Type B pancreatic cell (in vitro differentiated cells): ENCODE measurements at places on chromosomes 5 and 9.

GRCh38 chr5:155728146-155728856, 598.7 kb upstream of the SGCD start:
- DNase-seq = peak; percentile 80

- DNase-seq = no peak
Measured at GRCh38 chr5:170571875-170572852, 68.3 kb downstream of the KCNIP1 start.

GRCh38 chr5:89120719-89121118, 237.7 kb upstream of the MEF2C start:
- DNase-seq = no peak

DNA sequence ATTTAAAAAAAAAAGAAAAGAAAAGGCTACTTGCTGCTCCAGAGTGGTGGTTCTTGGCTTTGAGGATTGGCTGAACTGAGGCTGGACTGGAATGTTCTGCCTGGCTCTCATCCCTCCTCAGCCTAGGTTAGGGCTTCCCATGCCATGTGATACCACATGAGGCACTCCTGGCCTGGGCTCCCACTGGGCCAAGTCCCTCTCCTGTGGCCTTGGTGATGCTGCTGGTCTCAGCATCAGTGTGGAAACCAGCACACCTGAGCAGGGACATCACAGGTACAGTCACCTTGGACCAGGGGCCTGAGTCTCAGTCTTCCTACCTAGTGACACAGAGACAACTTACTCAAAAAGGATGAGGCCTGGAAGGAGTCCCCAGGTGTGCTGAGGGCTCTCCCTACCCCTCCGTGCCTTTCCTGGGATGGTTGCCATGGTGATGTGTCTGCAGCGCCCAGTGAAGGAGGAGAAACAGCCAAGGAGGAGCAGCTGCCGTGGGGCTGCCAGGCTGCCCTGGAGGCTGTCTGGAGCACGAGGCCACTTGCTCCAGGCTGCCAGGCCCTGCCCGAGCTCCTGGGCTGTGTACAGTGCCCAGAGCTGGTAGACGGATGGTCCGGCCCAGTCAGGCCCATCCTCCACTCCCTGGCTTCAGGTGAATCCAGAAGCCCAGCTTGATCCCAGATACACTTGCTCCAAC, 71.0 kb downstream of the WNK2 start:
- DNase-seq = peak; percentile 62

- DNase-seq = no peak
Measured at GRCh38 chr5:114447084-114447773, 85.4 kb downstream of the KCNN2 start.

DNA sequence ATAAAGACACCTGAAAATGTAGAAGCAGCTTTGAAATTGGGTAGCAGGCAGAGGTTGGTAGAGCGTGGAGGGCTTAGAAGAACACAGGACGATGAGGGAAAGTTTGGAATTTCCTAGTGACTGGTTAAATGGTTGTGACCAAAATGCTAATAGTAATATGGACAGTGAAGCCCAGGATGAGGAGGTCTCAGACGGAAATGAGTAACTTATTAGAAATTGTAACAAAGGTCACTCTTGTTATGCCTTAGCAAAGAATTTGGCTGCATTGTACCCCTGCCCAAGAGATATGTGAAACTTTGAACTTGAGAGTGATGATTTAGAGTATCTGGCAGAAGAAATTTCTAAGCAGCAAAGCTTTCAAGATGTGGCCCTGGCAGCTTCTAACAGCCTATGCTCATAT, 382.5 kb downstream of the KCNN2 start:
- DNase-seq = no peak

DNA sequence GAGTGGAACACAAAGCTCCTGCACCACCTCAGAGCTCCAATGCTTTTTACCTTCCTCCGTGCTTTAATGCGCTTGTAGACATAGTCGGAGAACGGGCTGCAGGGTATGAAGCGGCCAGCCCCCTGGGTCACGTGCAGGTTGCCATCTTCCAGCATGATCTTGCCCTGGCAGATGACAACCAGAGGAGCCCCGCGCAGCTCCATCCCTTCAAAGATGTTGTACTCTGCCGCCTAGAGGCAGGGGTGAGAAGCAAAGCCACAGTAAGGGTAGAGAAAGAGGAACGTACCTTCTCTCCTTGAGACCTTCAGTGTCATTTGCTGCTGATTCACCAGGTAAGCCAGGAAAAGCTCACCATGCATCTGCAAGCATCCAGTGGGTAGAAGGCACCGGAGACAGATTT, 112.3 kb downstream of the DPYSL3 start:
- DNase-seq = no peak

GRCh38 chr9:137295238-137295811, 6.7 kb downstream of the NRARP start:
- no peak for DNase-seq

DNA sequence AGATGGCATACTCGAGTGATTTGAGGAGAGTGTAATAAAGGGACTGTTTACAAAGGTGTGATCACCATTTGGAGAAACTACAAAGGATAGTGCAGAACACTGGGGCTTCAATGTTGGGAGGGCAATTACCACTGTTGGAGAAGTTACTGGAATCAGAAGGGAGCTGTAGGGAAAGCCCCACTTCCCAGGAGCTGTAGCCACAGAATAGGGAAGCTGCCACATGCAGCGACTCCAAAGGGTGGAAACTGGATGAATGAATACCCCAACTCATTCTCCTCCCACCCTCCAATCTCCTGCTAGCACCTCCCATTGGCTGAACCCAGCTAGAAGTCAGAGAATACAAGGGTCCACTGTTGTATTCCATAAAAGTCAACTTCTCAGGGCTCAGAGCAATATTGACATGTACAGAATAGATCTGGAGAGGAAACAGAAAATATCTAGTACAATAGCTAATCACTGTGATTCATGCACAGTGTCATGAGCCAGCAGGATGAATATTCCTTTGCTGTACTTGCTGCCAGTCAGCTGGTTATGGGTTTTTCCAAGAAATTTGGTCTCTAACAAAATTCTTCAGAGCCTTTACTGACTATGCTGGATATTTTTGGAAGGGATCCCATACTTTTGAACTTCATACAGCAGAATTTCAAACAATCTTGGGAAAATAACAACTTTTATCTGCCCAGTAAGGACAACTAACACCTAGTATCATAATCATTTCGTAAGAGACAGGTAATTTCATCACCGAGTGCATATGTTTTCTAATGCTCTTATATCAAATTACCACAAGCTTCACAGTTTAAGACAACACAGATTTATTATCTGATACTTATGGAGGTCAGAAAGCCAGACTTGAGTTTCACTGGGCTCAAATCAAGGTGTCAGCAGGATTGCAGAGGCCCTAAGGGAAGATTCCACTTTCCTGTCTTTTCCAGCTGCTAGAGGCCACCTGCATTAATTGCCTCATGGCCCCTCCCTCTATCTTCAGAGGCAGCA, 39.6 kb downstream of the PDCD1LG2 start:
- DNase-seq = no peak

DNA sequence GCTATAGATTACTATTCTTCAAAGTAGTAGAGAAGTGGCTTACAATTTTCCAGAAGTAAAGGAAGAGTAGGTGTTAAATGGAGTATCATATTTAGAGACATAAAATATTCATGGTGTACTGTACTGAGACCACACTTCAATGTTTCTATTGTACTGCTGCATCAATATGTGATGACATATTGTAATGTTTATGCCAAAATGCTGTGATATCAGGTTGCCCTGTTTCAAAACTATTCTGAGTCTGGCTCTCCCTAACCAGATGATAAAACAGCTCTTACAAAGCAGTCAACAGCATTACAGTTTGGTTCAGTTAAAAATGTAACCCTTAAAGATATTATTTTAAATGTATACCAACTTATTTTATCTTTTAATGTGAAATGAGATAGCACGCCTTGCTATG, 30.8 kb upstream of the ACOT12 start:
- DNase-seq = no peak

DNA sequence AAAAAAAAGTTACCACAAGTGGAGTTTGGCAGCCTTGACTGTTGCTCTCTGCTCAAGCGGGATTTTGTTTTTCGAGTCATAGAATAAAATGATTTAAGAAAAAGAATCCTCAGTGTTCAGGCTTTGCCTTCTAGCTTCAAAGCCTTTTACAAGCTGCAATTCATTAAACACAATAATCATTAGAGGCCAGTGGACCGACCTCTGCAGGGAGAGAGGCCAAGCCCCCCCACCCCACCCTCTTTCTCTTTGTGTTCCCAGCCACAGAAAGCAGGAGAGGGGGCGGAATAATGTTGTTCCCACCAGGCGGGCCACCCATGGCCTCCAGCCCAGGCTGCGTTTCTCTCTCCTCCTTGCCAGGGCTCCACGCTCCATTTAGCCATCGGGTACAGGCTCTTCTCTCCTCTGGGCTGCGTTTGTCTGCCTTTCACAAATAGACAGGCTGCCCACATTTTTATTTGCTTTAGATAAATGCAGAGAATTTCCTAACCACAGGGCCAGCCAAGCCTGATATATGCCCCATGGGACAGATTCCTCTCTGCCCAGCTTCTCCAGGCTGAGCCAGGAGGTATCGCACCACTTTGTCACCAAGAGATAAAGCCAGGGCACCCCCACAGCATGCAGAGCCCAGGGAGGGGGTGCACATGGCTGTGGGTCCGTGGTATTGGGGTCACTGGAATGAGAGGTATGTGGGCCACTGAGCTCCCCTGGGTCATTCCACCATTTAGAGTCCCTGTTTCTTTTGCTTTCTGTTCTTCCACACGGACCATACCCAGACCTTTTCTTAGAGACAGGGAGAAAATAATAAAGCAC, 318.8 kb downstream of the PIK3R1 start:
- DNase-seq = no peak

- no peak for DNase-seq
Measured at GRCh38 chr5:8633259-8633658, 764.3 kb downstream of the MTRR start.

- DNase-seq = no peak
Measured at GRCh38 chr5:178324481-178325310, 92.1 kb upstream of the PHYKPL start.

- DNase-seq = no peak
Measured at GRCh38 chr9:78982849-78983248, 588.9 kb upstream of the TLE4 start.

DNA sequence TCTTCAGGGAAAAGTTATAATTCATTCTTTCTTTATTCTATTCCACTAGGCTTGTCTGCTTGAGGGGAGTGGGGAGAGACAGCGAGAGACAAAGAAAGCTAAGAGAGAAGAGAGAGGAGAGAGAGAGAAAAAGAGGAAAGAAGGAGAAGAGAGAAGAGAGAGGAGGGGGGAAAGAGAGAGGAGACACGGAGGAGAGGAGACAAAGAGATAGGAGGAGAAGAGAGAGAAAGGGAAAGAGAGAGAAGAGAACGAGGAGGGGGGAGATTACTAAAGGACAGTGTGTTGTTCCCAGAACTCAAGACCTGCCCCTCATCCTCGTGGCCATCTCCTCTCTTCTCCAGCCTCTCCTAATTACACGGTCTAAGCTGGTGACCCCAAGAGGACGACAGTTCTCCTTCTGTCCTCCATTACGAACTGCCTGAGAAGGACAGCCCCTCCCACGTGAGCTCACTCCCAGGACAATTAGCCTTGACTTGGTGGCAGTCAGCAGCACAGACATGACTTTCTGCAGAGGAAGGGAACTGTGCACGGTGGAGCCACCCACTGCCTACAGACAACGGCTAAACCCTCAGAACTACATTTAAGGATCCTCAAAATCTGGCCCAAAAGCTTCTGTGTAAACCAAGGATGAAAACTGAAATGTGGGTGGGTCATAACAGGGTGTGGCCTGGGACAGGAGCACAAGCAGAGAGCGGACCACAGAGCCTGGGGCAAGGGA, 99.1 kb downstream of the COL23A1 start:
- no peak for DNase-seq

DNA sequence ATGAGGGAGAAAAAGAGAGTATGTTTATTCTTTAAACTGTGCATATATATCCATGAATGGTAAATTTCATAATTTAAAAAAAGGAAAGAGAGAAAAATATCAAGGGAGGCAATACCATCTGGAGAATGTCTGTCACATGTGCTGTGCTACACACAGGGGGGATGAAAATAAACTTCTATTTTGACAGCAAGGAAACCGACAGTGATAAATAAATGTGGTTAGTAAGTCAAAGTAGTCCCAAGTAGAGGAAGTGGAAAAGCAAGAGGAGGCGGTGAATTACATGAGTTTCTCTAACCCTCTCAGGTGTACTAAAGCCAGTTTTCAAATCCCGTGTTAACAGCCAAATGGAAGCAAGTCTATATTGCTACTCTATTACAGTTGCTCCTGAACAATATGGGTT, 83.3 kb downstream of the ICE1 start:
- DNase-seq = no peak

DNA sequence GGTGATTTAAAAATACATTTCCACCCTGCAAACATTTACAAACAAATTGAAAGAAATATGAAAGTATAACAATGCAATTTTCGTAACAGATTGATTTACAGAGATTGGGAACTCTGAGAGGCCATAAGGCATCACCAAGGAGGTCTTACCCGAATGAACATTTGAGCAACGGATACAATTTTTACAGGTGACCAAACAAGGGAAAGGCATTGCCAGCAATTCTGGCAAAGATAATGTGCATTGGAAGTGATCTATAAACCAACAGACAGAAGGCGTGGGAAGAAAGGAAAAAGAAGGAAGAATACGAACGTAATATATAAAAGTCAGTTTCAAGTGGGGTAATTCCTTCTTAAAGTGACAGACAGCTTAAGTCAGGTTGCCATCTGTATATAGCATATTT, 295.9 kb downstream of the CDH12 start:
- no peak for DNase-seq

- no peak for DNase-seq
Measured at GRCh38 chr5:149002053-149002452, 60.8 kb downstream of the SH3TC2 start.

- no peak for DNase-seq
Measured at GRCh38 chr5:61381968-61382367, 49.9 kb downstream of the ZSWIM6 start.

GRCh38 chr5:181071257-181071656, 31.2 kb downstream of the BTNL9 start:
- no peak for DNase-seq

DNA sequence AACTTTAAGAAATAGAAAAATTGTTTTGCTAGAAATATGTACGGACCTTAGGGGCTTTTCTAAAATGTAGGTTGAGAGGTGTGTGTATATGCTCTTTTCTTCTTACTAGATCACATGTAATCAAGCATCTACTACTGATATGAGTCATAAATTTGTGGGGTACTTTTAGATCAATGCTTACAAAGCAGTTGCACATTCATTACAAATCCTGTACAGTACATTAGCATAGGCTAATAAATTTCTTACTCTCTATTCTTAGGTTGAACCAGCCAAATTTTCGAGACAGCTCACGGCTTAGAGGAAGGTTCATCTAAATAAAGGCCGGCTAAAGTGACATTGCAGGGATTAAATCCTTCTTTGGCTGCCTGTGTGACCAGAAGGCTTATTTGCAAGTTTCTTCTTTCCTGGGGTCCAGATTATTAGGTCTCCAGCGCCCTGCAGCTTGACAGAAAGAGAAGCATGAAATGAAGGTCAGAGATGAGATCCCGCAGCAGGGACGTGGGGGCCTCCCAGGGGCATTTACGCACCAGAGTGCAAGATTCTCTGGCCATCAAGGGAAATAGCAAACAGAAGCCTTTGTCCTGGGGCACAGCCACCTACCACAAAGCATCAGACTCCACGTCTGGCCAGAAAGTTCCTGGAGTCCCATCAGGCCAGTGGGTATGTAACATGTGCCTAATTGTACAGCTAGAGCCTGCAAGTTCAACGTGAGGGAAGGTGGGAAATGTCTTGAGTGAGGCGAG, 53.0 kb downstream of the NIM1K start:
- no peak for DNase-seq
